Kidney capillary endothelial cell (primary cell): ENCODE measurements at places on chromosomes 12 and 14.

DNA sequence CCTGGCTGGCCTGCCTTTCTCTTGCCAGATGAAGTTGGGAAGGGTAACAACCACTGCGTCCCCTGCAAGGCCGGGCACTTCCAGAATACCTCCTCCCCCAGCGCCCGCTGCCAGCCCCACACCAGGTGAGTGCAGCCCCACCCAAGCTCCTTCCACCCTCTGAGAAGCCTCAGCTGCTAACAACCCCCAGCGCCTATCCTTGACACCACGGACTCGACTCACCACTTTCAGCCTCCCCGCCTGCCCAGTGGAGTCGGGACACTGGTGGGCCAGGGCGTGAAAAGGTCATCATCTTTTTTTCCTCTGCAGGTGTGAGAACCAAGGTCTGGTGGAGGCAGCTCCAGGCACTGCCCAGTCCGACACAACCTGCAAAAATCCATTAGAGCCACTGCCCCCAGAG, 2.1 kb downstream of the LTBR start:
- DNase-seq = no peak

- DNase-seq = no peak
Measured at GRCh38 chr12:131065801-131066200, 112.1 kb downstream of the ADGRD1 start.

DNA sequence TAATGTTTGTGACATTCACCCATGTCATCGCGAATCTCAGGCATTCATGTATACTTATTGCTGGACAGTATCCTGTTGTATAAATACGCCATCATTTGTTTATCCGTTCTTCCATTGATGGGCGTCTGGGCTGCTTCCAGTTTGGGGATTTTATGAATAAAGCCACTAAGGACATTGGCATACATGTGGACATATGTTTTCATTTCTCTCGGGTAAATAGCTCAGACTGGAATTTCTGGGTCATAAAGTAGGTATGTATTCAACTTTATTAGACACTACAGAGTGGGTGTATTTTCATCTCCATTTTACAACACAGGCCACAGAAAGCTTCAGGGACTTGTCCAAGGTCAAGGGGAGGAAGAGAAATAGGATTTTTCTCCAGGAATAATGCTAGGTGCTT, 48.9 kb downstream of the HRK start:
- no peak for DNase-seq

DNA sequence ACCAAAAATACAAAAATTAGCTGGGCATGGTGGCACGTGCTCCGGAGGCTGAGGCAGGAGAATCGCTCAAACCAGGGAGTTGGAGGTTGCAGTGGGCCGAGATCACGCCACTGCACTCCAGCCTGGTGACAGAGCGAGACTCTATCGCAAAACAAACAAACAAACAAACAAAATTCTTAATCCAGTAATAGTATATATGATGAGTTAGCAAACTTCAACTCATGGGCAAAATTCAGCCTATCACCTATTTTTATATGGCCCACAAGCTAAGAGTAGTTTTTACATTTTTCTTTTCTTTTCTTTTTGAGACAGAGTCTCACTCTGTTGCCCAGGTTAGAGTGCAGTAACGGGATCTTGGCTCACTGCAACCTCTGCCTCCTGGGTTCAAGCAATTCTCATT, 14.9 kb downstream of the ATF7 start:
- no peak for DNase-seq

DNA sequence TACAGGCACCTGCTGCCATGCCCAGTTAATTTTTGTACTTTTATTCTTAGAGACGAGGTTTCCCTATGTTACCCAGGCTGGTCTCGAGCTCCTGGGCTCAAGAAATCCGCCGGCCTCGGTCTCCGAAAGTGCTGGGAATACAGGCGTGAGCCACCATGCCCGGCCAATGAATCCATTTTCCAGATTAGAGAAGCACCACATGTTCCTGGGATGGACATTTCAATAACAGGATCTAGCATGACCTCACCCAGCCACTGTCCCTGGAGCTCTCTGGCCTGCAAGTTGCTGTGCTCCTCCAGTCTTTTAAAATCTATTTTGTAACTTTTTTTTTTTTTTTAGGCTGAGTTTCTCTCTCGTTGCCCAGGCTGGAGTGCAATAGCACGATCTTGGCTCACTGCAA, 2.2 kb downstream of the GPR132 start:
- no peak for DNase-seq

DNA sequence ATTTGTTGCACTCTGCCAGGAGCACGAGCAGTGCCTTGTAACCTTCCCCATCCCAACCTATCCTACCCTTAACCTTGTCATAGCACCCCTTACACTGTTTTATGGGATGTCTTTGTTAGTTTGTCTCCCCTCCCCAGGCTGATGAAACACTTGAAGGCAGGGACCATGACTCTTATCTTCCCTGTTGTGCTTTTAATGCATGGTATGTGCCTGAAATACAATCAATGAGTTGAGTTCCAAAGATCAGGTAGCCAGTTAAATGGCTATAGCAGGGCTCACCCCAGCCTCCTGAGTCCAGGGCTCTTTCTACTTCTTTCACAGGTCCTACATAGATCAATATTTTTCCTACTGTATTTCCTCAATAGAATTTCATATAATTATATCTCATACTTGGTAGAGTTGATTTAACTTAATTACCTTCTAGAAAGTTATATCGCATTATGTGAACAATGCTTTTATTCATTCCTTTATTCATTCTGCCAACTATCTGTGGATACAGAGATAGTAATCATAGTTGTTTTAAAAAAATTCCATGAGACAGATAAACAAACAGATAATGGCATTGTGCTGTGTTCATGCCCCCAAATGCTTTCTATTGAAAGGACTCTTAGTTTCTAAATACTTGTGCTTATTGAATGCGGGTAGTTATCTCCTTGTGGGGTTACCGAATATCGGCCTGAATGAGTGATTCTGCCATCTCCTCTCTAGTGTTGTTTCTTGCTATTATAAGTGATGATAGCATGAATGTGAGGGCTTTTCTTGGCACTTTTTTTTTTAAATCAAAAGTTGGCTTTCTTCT, 347.4 kb downstream of the NPAS3 start:
- DNase-seq = no peak

DNA sequence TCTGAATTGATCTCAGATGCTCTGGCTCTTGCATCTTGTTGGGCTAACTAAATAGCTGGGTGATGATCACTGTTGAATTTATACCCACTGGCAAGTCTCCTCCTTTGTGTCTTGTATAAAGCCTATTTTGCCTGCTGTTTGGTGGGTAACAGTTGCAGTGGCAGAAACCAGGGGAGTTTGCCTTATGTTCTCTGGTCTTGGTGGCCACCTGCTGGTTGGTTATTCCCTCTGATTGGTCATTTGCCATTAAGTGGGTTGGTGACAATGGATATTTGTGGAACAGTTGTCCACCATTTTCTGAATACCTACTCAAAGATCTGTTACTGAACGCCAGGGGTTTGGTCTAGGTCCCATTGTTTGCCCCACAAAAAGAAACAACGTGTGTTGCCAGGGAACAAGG, 52.1 kb downstream of the AVPR1A start:
- no peak for DNase-seq

GRCh38 chr14:54881235-54881760, 21.3 kb downstream of the GCH1 start:
- no peak for DNase-seq

DNA sequence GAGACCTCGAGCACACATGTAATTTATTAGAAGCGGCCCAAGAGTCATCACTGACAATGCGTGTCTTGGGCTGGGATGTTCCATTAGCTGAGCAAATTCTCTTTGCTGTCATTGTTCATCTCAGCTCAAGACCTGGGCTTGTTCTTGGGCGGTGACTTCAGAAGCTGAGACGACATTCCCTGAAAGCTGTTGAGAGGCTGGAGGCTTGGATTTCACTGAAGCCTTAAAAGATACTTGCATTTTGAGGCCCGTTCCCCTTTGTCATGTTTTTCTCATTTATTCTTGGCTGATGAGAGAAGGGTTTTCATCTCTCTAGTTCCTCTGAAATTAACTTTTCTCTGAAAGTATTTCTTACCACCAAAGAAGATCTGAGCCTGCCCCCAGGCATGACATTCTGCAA, 16.6 kb upstream of the SUSD6 start:
- DNase-seq = no peak

- DNase-seq = no peak
Measured at GRCh38 chr14:71557351-71557750, 374.9 kb upstream of the RGS6 start.

GRCh38 chr14:24353559-24354481, 14.0 kb upstream of the RIPK3 start:
- no peak for DNase-seq

GRCh38 chr12:115857160-115857920, 420.2 kb downstream of the MED13L start:
- no peak for DNase-seq

DNA sequence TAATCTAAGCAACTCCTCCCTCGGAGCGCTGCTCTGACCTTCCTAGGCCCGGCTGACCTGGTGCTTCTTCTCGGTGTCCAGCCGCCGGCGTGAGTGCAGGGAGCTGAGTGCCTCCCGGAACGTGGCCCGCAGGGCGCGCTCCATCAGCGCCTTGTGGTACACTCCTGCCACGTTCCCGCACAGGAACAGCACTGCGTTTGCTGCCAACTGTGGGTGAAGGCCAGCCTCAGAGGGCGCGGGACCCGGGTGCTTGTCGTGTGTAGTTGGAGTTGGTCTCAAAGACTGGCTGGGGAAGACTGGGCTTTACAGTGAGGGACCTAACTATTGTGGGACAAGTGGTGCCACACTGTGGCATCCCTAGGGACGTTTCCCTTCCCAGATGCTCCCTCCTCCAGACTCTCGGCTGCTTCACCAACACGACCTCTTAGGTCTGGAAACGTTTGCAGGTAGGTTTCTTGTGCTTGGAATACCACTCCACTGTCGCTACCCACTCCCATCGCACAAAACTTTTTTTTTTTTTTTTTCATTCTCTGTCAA, 3.1 kb downstream of the ADCY4 start:
- no peak for DNase-seq

DNA sequence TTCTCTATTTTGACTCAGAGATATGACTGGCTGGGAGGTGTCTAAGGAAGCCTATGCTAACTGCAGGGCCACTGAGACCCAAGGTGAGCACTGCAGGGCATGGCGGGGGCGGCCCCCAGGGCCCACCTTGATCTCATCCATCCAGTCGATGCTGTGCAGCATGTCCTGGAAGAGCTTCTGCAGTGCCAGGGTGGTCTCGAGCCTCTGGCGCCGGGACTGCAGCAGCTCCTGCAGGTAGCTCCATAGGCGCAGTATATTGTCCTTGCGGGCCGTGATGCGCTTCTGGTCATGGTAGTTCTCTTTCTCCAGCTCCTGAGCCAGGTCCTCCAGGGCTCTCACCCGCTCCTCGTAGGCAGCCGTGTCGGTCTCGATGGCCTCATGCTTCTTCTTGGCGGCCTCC, 84.5 kb downstream of the SPTB start:
- no peak for DNase-seq

- no peak for DNase-seq
Measured at GRCh38 chr12:5220835-5221234, 177.2 kb downstream of the KCNA5 start.

DNA sequence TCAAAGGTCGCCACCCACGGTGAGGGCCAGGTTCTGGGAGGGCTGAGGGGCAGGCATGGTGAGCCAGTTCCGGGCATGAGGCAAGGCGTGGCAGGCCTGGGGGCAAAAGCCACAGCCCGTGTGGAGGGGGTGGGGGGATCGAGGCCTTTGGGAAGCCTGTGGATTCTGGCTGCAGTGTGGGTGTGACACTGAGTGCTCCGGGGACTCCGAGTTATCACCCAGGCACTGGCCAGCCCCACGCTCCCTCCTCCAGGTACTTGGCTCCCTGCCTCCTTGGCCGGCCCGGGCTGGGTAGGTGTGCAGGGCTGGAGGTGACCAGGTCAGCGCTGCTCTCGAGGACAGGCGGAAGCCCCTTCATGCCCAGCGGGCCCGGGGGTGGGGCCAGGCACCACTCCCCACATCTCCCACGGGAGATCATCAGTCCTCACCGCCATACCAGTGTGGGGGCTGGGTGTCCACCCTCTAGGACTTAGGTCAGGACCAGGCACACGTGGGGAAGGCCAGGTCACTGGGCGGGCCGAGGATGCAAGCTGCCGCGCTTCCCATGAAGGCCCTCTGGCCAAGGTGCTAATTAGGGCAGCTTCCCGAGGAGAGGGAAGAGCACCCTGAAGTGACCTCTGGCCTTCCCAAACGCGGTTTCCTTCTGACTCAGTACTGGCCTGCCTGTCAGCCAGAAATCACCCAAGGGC, 34.1 kb upstream of the TDRD9 start:
- no peak for DNase-seq

DNA sequence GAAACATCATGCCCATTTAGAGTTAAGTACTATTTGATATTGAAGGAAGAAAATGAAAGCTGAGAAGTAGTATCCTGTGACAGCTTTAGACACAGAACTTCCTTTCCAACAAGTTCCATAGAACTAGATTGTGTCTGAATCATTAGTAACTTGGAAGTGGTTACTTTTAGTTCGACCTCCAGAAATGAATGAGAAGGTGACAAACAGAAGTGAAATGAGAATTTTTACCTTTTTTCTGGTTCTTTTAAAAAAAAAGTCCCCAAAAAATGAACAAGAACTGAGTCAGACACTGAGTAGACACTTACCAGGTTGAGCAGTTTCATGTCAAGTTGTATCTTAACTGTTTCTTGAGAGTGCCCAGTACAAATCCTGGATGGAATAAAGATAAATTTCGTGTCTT, 3.0 kb downstream of the ATP6V0A2 start:
- DNase-seq = no peak

- DNase-seq = no peak
Measured at GRCh38 chr14:77424862-77425261, 1.5 kb upstream of the NOXRED1 start.

DNA sequence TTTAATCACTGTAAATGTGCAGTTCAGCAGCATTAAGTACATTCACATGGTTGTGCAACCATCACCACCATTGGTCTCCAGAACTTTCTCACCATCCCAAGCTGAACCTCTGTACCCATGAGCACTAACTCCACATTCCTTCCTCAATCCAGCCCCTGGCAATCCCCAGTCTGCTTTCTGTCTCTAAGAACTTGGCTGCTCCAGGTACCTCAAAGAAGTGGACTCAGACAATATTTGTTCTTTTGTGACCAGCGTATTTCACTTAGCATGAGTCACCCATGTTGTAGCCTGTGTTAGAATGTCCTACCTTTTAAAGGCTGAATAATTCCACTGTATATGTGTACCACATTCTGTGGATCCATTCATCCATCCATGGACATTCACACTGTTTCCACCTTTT, 64.6 kb downstream of the SLC24A4 start:
- DNase-seq = no peak

GRCh38 chr14:58562141-58562540, 75.6 kb upstream of the DACT1 start:
- no peak for DNase-seq

DNA sequence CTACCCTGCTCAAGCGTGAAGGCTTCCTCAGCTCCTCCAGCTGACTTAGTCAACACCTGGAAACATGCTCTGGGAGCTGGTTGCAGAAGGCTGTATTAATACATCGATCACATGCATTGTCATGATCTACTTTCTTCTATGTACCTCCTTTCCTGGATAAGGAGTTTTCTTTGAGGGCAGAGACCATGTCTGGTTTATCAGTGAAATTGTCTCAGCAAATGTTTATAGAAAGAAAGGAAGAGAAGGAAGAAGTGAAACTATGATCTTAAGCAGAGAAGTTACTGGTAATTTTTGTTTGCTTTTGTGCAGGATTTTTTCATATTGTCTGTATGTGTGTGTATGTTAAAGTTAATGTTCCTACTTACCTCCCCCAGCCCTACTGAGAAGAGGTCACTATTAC, 4.5 kb downstream of the DYRK4 start:
- DNase-seq = no peak

- no peak for DNase-seq
Measured at GRCh38 chr14:60756847-60757246, 22.3 kb downstream of the MNAT1 start.
